ENCODE measurements at places on chromosomes 12 and 14.

DNA sequence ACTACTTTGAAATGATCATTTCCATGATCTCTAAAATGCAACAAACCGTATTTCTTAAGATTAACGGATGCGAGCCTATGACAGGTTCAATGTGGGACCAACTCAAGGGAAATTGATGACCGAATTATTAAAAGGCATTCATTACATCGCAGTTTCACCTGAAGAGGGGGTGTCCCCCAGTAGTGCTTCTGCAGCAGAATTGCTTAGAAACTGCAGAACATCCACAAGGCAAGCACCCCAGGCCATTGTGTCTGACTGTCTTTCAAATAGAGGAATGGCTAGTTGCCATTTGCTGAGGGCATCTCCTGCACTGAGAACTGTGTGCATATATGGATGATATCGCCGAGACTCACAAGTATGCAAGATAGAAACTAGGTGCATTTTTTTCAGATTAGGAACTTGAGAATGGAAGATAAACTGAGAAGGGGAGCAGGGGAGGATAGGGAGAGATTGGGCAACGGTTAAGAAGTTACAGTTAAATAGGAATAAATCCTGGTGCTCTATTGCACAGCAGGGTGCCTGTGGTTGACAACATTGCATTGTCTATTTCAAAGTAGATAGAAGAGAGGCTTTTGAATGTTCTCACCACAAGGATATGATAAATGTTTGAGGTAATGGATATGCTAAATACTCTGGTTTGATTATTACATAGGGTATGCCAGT, 234.3 kb upstream of the PLEKHG7 start:
- peak; percentile 74 for DNase-seq

DNA sequence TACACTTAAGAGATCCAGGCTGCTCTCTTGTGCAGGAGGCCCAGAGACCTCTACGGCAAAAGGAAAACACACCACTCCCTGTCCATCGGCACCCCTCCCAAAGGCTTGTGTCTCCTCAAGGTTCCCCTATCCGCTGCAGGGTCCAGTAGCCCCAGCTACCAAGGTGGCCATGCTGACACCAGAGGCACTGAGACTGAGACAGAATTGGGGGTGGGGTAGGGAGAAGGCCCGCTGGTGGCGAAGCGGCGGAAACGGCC, 590 bp downstream of the DDIT3 start:
- DNase-seq: no peak

- no peak for DNase-seq
Observed at GRCh38 chr12:53694756-53695151, 18.9 kb upstream of the ATP5MC2 start.

- no peak for DNase-seq
Observed at GRCh38 chr12:102917026-102917787, at the start of gene PAH. TSS of gene PAH (minus strand) at chr12:102917244. CDS start at chr12:102917130, 114 bp downstream.

DNA sequence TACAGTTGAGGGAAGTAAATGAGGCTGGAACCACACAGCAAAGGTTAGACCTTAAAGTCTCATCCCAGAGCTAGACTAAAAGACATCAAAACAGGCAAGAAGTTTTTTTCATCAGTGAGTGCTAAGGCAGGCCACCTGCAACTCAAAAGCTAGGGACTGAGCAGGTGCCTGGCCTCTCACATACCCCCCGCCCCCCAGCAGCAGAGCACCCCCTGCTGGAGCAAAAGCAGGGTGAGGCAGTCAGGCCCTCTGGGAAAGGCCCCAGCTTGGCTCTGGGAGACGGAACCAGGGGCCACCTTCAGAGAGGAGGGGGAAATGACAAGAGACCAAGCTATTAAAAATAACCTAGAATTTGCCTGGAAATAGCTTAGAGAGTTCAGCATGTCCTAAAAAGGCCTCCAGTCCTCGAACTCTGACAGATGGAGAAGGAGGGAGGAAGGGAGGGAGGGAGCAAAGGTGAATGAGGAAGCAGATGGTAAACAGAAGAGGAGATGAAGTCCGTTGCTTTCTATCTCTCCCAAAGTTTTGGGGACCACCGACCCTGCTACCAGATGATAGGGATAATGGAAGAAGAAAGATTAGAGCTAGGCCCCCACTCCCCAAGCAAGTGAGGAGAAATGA, 1.8 kb downstream of the ITGA7 start:
- DNase-seq: peak; percentile 60

- DNase-seq: no peak
Observed at GRCh38 chr12:114868995-114869834, 185.2 kb upstream of the TBX3 start.

- DNase-seq: peak; percentile 27
Observed at GRCh38 chr12:30515351-30515750, 180.3 kb downstream of the IPO8 start.
